ENCODE measurements at places on chromosomes 2 and 18.

DNA sequence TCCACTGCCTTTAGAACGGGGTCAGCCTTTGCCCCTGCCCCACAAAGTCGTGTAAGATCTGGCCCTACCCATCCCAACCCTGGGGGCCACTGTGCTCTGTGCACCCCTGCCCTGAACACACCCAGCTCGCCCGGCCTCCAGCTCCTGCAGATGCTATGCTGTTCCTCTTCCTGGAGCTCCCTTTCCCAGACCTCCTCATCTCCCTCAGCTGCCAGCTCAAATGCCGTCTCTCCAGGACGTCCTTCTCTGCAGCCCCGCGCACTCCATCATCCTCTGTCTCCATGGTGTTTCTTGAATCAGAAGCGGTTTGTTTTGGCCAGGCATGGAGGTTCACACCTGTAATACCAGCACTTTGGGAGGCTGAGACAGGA, 94.1 kb downstream of the SH3BP4 start:
- no peak for DNase-seq

DNA sequence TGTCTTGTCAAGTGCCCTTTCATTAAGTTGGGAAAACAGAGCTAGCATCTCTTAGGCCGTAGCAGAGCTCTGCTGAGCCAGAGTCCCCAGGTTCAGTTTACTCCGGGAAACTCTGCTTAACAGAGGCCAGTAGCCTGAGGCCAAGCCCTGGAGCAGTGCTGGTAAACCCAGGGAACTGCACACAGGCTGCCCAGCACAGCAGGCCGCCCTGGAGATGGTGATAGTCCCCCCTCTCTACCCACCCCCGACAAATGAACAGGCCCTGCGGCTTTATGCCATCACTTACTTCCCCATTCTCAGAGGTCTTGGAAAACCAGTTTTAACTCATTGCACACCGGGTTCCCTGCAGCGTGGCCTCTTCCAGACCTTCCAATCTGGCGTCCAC, 3.5 kb downstream of the CNNM4 start:
- no peak for DNase-seq

DNA sequence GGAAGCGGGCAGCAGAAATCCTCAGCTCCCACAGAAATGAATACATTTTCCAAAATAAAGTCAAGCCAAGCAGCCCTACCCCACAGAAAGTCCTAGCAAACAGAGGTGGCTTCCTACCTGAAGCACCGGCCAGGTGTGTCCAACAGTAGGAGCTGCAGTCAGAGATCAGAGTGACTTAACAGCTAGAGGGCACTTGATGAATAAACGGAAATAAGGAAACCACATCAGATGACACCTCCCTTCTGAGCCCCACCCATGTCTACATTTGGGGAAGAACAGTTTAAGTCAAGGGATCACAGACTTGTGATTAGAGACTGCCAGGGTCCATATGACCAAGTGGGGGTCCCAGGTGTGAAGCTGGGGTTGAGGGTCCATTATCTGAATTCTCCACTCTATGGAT, at the start of gene CXCR1:
CXCR1 (minus strand) TSS at position 172 of the 400 bp plus-strand sequence. CDS start 1,751 bp downstream, outside the sequence.
- no peak for DNase-seq

GRCh38 chr18:48959921-48960920, 9.5 kb upstream of the SMAD7 start:
- DNase-seq, result no peak

- DNase-seq, result no peak
These were observed 38.8 kb downstream of the NCAPH start for GRCh38 chr2:96374211-96374951.

DNA sequence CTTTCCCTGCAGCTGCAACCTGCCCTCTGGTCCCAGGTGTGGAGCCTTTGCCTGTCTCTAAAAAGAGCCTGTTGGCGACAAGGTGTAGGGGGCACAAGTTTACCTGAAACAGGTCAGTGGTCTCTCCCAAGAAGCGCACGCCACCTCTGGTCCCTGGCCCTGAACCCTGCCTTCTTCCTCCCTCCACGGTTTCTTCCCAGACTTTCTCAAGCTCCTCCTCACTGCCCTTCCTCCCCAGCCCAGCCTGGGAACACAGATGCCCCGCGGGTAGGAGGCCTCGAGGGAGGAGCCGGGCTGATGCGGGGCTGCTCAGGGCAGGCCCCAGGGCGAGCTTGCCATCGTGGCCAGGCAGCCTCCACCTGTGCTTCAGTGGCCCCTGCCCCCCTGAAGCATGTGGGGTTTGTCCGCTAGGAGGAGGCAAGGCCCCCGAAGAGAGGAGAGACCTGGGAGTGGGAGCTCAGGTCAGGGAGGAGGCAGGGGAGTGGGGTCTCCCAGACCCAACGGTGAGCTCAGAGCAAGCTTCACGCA, 89.5 kb downstream of the SMAD7 start:
- no peak for DNase-seq

DNA sequence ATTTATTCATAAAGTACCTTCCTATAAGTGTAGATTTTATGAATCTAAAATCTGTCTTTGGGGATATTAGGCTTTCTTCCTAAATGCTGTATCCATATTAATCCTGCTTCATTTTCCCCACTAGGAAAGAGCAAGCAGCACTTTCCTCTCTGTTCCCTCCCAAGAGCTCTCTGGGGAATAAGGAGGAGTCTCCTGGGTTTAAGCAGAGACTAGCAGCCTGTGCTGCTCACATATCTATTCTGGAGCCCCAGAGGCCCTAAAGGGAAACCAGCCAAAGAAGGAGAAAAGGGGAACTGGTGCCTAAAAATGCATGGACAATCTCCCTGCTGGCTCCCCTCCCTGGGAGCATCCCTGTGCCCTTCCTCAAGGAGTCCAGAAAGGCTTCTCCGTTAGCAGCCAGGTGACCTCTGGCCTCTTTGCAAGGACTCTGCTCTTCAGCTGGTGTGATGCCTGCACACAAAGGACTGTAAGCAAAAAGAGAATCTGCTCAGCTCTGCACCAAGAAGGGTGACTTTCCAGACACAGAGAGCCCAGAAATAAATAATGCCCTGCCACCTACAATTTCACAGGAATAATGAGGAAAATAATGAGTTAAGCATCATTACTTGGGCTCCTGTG, 270.6 kb downstream of the SS18 start:
- no peak for DNase-seq

GRCh38 chr18:79816981-79817606, 19.4 kb downstream of the KCNG2 start:
- no peak for DNase-seq

GRCh38 chr2:86646865-86647264, 23.2 kb upstream of the RNF103 start:
- DNase-seq, result no peak

- DNase-seq, result no peak
These were observed 3.9 kb upstream of the TRIB2 start for GRCh38 chr2:12712881-12713280.

DNA sequence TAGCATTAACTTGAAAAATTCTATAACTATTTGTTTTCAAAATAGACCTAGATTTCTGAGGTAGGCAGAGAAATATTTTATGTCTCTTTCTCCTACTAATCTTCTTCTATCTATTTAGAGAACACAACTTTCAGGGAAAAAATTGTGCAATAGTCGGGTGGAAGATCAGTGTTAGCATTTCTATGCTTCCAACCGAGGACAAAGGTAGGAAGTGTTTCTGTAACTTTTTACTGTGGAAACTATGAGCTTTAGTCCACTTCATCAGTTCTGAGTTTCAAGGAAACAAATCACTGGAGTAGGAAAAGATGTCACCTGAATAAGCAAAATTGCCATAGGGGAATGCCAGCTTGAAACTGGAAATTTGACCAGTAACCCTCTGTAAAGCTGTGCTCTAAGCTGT, 207.7 kb upstream of the CTAGE1 start:
- DNase-seq, result no peak

DNA sequence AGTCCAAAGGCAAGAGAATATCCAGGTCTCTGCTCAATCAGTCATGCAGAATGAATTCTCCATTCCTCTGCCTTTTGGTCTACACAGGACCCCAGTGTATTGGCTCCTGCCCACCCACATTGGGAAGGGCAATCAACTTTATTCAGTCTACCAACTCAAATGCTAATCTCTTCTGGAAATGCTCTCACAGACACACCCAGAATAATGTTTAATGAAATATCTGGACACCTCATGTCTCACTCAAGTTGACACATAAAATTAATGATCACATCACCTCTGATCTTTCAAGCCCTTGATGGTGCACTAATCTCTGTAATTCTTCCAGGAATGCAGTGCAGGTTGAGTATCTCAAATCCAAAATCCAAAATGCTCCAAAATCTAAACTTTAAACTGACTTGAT, 315.6 kb downstream of the HRH4 start:
- DNase-seq, result no peak

- DNase-seq, result no peak
These were observed 143.6 kb upstream of the TCF4 start for GRCh38 chr18:55731594-55732042.

GRCh38 chr18:53819174-53819573, 405.3 kb downstream of the MBD2 start:
- no peak for DNase-seq

DNA sequence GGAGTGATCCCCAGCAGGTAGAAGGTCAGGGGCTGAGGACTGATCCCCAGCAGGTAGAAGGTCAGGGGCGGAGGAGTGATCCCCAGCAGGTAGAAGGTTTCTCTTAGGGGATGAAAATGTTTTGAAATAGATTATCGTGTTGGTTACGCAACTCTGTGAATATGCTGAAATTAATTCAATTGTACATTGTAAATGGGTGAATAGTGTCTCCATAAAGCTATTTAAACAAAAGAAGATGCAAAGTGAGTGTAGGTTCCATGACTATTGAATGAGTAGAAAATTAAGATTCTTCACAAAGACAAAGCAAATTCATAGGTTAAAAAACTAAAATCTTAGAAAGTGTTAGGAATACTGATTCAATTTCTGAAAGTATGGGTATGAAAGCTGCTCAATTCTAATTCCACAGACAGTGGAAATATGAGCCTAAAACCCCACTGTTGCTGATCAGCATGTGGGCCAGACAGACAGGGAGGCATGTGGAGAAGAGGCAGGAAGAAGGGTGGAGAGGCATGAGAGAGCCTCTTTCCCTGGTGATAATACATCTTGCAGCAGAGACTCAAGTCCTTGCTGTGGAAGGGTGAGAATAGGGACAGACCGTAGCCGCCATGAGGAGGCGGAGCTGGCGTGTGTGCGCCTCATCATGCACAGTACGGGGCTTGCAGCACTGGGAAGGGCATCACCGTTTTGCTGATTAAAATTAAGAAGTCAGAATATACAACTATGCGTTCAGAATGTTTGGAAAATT, 85.9 kb upstream of the NFATC1 start:
- DNase-seq, result no peak

DNA sequence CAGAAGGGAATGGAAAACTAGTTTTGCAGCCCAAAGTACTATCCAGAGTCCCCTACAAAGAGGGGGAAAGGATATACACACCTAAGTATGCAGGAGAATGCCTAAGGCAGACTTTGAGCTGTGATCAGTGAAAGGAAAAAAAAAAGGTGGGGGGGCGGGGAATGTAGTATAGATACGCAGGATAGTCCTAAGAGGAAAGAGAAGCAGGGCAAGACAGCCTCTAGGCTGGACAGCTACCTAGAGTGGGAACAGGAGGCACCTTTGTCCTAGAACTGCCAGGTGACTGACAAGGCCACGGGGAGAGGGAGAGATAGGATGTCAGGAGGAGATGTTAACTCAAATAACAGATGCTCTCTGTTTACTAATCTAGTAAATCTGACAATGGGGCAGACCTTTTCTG, 6.0 kb downstream of the REEP1 start:
- no peak for DNase-seq
